ENCODE measurements at places on chromosomes 2 and 18.

GRCh38 chr2:65397122-65397521 lies 35.3 kb downstream of the SPRED2 start:
- DNase-seq, result no peak

GRCh38 chr2:39120521-39120770 lies 405 bp downstream of the SOS1 start:
- no peak for DNase-seq

- no peak for DNase-seq
Measured at GRCh38 chr2:183063083-183063482, 15.5 kb upstream of the DUSP19 start.

- no peak for DNase-seq
Measured at GRCh38 chr2:239285071-239285931, 115.5 kb downstream of the HDAC4 start.

- DNase-seq, result no peak
Measured at GRCh38 chr2:88658881-88659537, 31.7 kb upstream of the EIF2AK3 start.
